ENCODE measurements at places on chromosomes 11 and 22.

DNA sequence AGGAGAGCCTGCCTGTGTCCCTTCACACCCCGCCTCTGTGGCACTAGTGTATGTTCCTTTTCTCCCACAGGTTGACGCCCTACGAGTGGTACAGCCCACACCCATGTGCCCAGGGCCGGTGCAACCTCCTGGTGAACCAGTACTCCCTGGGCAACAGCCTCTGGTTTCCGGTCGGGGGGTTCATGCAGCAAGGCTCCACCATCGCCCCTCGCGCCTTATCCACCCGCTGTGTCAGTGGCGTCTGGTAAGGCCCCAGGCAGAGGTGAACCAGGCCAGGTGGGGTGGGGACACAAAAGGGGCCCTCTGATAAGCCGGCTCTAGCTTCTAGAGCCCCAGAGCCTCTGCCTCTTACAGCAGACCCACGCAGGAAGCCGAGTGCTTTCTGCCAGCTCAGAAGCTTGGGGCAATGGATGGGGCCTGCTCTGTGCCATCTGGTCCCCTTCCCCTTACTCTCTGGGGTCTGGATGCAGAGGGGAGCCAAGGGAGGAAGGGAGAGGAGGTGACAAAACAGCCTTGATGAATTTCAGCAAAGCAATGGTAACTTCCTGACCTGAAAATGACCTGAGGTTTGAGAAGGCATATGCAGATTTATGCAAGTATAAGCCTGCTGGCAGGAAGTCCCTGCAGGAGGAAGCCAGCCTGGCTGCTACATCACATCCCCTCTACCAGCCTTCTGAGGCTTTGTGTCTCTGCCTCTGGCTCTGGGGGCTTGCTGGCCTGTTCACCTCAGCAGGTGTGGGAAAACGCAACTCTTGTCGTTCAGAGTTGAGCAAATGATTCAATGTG lies 67.0 kb upstream of the TBCEL start:
- DNase-seq, result no peak

DNA sequence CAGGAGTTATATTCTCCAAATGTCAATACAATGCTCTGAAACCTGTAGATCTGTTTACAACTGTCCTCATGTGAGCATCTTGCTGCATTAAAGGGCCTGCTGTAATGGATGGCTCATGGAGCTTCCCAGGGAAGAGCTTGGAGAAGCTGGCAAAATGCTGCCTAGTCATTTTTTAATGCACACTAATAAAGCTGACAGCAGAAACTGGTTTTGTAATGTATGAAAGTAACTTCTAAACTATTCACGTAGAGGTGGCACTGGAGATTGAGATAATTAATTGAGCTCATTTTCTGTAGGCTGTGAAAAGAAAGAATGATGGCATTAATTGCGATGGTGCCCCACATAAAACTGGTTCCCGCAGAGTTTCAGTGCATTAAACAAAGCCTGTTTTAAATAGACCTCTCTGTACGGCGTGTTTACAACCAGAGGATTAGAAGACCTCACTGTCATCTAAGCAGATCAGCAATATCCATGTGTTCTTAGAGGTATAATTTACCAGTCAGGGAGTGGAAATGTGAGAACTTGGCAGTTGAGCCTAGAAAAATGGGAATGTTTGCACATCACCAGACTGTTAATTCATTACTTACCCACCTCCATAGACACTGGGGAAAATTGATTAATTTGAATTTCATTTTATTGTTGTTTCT lies 16.0 kb downstream of the POLA2 start:
- DNase-seq, result peak; percentile 16

DNA sequence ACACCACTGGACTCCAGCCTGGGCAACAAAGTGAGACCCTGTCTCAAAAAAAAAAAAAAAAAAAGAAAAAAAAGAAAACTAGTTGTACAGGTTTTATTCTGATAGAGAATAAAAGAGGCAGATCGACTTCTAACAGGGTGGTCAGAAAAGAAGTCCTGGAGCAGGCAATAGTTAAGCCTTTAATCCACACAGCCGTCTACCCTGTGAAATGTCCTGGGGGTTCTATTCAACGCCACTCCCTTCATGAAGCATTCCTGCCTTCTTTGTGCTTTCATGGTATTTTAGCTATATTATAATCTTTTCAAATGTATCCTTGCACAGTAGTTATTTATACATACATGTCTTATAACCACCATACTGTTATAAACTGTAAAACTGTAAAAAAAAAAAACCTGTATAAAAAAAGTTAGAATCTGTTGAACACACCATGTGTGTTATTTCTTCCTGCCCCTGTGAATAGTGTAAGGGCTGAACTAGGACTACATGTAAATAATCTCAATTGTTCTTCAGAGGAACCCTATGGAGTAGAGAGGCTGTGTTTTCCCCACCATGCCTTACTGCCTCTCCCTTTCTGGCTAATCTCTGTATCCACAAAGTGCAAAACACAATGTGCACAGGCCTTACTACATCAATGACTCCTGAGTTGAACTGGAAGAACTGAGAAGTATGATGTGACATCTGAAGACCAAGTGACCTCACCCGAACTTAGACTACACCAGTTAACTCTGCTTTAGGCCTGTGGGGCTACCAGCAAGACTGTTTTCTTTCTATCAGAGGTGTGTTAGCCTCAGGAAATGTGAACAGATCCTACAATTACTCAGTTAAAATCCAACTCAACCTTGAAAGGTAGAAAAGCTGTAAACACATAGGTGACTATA lies 25.3 kb downstream of the PRCP start:
- DNase-seq, result no peak

DNA sequence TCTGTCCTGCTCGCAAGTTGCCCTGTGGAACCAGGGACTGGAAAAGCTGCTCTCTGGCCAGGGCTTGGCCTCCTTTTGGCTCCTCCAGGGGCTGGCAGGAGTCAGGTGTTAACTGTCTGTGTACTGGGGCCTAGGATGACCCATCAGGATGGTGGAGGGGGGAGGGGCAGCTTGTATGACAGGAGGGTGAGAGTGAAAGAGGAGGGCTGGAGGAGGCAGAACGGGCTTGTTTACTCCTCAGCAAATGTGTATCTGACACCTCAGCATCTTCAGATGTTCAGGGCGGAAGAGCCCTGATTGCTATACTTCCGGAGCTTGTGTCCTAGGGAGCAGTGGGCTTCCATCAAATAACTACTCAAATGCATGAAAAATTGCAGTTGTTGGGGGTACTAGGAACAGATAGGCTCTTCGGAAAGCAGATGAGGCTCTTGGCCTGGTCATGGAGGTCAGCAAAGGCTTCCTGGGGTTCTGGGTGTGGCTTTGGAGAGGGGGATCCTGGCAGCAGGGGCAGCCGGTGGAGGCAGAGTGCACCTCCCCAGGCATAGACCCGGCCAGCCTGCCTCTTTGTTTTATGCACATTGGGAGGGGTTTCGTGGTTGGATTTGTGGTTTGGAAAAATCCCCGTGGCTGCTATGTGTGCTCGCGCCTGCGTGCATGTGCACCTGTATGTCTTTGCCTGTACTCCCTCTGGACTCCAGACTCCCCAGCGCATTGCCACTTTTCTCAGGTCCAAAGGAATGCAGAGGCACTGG lies 31.2 kb downstream of the CD82 start:
- no peak for DNase-seq

- no peak for DNase-seq
Measured at GRCh38 chr22:30866216-30866615, 102.4 kb downstream of the MORC2 start.

GRCh38 chr11:80980227-80980626 lies 1539.4 kb upstream of the TENM4 start:
- DNase-seq, result no peak

- DNase-seq, result no peak
Measured at GRCh38 chr11:75339685-75340409, 11.6 kb downstream of the ARRB1 start.

DNA sequence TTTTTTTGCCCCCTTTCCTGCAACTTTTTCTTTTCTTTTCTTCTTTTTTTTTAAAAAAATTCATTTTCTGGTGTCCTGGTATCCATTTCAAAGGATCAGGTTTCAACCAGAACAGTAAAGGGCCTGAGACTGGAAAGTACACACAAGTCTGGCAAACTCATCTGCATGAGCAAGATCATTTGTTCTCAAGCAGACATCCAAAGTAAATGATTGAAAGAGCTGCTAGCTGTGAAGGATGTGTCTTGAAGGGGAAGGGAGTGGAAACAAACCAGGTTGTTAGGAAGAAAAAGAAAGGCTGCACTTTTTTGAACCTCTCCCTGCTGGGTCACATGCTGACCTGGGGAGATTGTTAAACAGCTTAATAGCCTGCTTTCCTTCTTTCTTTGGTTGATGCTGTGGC lies 5.3 kb downstream of the YAP1 start:
- DNase-seq, result no peak

- no peak for DNase-seq
Measured at GRCh38 chr11:1553808-1554594, 18.1 kb downstream of the DUSP8 start.

- DNase-seq, result no peak
Measured at GRCh38 chr11:11982975-11983374, 25.5 kb downstream of the DKK3 start.

- no peak for DNase-seq
Measured at GRCh38 chr11:60957188-60957587, 5.2 kb upstream of the SLC15A3 start.

GRCh38 chr11:131601586-131601985 lies 231.2 kb downstream of the NTM start:
- DNase-seq, result no peak

DNA sequence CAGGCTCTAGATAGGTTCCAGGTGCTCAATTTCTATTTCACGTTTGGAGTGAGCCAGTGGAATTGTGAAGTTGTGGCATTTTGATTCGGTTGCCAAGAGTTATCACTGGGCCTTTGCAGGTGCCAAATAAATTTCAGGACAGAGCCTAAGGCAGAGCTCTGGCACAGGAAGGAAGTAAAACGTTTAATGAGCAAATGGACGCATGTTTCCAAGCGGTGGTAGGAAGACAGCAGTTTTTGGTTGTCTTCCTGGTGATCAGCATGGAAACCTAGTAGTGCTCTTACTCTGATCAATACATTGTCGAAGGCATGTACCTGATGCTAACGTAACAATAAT lies 452 bp downstream of the BIRC3 start:
- DNase-seq, result no peak

DNA sequence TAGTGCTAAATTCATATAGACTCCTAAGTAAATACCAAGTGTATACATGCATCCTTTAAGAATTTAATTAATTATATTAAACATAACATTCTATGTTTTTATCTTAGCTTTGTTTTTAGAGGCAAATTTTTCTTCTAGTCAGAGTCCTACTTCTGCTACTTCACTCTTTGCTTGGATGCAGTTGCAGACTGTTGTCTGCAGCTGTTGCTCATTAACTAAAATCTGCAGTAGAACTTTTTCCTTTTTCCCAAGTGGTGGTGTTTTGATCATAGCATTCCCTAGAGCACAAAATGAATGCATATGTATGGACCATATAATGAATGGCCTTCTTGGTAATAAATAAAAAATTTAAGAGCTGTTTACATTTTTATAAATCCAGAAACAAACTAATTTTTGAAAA lies 198.3 kb downstream of the CASP12 start:
- no peak for DNase-seq

GRCh38 chr11:35363854-35364780 lies 55.2 kb downstream of the SLC1A2 start:
- no peak for DNase-seq

- DNase-seq, result no peak
Measured at GRCh38 chr11:1471736-1472135, 14.8 kb downstream of the MOB2 start.

- DNase-seq, result no peak
Measured at GRCh38 chr22:22810471-22810870, 77.1 kb upstream of the IGLL5 start.

- no peak for DNase-seq
Measured at GRCh38 chr11:90700789-90701439, 478.1 kb upstream of the CHORDC1 start.

DNA sequence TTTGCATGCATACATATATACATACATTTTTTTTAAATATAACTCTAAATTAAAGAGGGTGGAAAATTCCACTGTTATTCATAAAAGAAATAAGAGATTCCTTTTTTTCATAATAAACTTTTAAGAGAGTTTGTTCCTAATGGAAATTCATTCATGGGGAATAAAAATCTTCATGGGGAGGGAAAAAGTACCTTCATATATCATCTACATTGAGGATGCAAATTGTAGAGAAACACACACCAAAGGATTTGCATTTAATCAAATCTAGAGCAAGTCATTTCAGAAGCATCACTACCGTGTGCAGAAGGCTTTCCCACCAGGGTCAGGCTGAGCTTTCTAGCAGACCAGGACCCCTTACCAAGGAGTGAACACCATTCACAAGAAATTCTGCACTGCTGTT lies at the start of gene POU2AF2:
POU2AF2 (plus strand) TSS at position 301 of the 400 bp plus-strand sequence. CDS start 129 bp downstream, outside the sequence.
- no peak for DNase-seq

- no peak for DNase-seq
Measured at GRCh38 chr11:61403658-61404057, 11.3 kb downstream of the TMEM216 start.

DNA sequence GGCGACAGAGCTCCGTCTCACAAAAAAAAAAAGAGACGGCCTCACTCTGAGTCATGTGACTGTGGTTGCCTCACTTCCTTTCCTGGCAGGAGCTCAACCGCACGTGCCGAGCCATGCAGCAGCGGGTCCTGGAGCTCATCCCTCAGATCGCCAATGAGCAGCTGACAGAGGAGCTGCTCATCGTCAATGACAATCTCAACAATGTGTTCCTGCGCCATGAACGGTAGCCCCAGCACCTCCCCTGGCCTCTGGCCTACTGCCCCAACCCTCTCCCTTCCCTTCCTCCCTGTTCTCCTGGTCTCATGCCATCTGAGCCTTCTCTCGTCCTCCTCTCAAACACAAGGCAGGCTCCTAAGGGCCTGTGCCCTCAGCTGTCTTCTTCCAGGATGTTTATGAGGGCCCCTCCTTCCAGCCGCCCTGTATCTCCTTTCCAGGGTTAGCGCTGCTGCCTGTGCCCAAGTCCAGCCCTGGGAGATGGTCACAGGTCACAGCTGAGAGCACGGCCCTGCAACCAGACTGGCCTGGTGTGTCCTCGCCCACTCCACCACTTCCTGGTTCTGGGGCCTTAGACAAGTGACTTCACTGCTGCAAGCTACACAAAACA lies 30.7 kb downstream of the TOM1 start:
- no peak for DNase-seq

GRCh38 chr22:43364169-43364435 lies 20.9 kb upstream of the SCUBE1 start:
- no peak for DNase-seq

GRCh38 chr11:35800970-35801953 lies 138.7 kb downstream of the TRIM44 start:
- no peak for DNase-seq

DNA sequence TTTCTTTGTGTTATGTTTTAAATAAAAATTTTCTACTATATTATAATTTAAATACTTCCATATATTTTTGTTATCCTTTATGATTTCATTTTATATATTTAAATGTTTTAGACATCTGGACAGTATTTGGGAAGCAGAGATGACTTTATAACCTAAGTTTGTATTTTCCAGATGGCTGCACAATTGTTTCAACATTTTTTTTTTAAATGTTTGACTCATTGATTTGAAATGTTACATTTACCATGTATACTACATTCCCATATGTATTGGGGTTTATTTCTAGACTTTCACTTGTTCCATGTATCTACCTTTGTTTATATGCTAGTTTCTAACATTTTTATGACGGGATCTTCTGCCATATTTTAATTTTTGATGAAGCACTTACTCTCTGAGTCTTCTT lies 766.5 kb downstream of the METTL15 start:
- no peak for DNase-seq
